ENCODE measurements at places on chromosomes 12 and 14.
A peak's percentile ranks its signal among the peaks of the same experiment; 100 is the strongest.

- peak; percentile 55 for DNase-seq
Observed at GRCh38 chr12:107684990-107685359, 624 bp upstream of the PWP1 start.

DNA sequence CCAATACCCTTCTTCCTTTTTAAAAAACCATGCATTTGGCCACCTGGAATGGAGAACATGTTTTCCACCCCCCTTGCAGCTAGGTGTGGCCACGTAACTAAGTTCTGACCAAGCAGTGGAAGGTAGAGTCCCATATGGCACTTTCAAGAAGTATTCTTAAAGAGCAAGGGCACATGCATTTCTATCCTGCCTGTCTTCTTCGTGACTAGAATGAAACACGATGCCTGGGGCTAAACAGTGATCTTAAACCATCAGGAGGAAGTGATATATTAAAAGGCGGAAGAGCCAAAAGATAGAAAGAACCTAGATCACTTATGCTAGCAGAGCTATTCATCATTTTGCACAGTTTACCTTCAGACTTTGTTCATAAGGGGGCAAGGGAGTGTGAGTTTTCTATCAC lies 16.0 kb upstream of the DDX11 start:
- DNase-seq, result no peak

- DNase-seq, result no peak
Observed at GRCh38 chr14:79284621-79285020, 926.7 kb downstream of the DIO2 start.

- DNase-seq, result no peak
Observed at GRCh38 chr14:58816416-58817115, 178.8 kb downstream of the DACT1 start.

DNA sequence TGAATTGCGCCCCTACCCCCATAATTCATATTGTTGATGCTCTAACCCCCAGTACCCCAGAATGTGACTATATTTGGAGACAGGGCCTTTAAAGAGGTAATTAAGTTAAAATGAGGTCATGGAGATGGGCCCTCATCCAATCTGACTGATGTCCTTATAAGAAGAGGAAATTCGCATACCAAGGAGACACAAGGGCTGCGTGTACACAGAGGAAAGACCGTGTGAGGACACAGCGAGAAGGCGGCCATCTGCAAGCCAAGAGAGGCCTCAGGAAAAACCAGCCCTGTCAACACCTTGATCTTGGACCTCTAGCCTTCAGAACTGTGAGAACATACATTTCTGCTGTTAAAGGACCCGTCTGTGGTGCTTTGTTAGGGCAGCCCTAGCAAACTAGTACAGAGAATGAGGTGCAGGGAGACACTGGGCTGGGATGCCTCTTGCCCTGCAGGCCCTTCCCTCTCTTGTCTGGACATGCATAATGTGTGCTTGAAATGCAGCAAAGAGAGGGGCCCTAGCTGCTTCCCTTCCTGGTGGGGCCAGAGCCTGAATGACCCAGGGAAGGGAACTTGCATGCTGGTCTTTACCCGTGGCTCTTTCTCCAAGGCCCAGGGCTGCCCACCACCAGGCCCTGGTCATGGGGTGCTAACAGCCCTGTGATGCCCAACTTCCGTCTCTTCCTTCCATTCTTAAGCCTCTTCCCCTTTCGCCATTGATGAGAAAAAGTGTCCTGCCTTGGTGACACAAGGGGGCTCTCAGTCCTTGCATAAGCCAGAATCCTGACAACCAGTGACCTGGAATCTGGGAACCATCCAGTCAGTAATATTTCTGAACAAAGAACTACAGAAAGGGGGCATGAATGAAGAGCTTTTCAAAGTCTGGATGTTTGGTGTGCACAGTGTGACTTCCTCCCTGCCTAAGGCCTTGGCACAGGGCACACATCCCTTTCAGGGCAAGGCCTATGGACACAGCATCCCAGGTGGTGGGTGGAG lies 50.0 kb upstream of the GPATCH2L start:
- DNase-seq, result no peak
